ENCODE measurements at places on chromosomes 4 and X.
A peak's percentile ranks its signal among the peaks of the same experiment; 100 is the strongest.

DNA sequence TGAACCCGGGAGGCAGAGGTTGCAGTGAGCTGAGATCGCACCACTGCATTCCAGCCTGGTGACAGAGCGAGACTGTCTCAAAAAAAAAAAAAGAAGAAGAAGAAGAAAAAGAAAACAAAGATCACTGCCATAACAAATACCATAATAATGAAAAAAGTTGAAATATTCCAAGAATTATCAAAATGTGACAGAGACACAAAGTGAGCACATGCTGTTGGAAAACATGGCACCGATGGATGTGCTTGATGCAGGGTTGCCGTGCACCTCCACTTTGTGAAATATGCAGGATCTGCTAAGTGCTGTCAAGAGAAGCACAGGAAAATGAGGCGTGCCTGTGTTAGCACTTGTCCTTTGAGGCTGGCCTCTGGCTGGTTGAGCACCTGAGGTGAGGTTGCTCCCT lies 133.3 kb downstream of the STK32B start:
- no peak for DNase-seq

- DNase-seq, result peak; percentile 10
Observed at GRCh38 chr4:118086344-118086743, 52.1 kb downstream of the NDST3 start.

GRCh38 chrX:102976793-102977495 lies 39.9 kb downstream of the RAB40AL start:
- DNase-seq, result peak; percentile 74

DNA sequence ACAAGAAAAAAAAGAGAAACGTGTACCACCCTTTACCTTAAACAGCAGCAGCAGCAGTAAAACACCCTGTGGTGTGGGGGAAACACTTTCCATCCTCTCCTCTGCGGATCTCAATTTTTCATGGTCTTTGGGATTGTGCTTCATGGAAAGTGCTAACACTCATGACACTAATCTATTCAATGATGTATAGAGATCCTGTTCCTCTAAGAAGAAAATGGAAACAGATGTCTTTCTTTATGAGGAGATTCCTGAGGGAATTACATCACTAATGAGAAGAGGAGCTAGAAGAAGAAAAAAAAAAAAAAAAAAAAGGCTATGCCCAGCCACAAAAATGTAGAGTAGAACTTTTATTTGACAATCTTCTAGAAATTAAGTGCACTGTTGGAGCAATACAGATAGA lies 62.9 kb upstream of the NDST3 start:
- DNase-seq, result no peak

- no peak for DNase-seq
Observed at GRCh38 chrX:152850465-152850864, 19.6 kb downstream of the NSDHL start.

DNA sequence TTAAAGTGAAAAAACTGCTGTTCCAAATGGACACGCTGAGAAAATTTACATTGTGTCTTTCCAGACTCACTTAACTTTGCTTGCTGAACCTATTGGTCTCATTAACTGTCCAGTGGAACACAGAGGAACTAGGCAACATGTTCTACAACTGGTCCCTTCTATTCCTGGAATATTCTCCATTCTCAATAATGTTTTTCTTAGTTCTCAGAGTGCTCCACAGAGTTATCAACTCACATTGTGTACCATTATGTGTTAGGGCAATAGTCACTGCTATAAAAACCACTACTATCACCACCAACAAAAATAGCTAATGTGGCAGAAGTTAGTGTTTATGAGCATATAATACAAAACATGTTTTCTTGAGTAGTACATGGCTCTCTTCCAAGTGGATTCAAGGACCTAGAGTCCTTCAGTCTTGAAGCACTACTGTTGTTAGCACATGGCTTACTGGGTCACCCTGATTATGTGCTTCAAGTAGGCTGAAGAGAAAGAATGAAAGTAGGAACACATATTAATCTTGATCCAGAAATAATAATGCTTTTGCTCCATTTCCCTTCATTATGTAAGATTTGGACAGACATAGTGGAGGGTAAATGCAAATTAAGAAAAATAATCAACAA lies 865.3 kb upstream of the HS3ST1 start:
- no peak for DNase-seq

DNA sequence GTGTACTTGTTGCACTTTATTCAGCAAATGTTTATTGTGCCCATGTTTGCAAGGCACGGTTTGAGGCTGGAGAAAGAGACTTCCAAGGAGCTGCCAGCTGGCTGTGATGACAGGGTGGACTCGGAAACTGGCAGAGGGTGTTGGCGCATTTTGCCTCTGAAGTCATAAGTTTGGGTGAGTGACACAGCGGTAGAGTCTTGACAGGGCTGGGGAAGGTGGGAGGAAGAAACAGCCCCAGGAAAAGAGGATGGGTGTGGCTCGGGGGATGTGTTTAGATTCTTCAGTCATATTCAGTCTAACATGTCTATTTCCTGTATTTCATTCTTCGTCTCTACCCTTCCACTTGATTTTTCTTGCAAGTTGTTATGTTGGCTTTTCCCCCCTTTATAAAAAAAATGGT lies 77.0 kb upstream of the STOX2 start:
- DNase-seq, result no peak

- no peak for DNase-seq
Observed at GRCh38 chr4:134313591-134313990, 112.0 kb upstream of the PABPC4L start.

GRCh38 chr4:15711762-15712161 lies 8.9 kb downstream of the BST1 start:
- no peak for DNase-seq

DNA sequence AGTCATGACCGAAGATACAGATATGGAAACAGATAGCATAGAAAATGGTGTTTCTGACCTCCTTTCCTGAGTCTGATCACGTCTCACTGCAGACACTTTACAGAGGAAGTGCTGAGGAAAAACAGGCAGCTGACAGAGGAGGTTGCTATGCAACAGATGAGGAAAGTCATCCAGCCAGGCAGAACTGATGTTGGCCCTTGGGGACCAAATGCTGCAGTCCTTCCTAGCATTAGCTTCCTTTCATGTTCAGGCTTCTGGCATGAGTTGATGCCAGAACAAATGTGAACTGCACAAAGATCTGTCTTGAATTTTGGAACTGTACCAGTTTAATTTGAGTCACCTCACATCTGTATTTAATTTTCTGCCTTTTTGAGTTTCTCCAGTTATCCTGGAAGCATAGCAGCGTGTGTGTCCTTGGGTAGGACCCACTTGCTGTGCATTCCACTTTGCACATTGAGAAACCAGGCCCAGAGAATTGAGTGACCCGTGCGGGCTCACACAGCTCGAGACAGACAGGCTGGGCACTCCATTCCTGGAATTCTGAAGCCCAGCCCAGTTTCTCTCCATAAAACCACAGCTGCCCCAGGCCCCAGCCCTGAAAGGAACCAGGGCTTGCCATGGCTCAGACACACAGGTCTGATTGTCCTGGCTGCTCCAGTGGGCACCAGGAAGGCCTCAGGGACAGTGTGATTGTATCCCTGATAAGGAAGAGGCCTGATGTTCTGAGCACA lies 1.4 kb upstream of the MAGED1 start:
- peak; percentile 41 for DNase-seq

- no peak for DNase-seq
Observed at GRCh38 chr4:90837241-90837640, 710.0 kb downstream of the CCSER1 start.

GRCh38 chr4:8345946-8346814 lies 76.6 kb downstream of the HTRA3 start:
- no peak for DNase-seq

- no peak for DNase-seq
Observed at GRCh38 chr4:39285853-39286252, 80.3 kb downstream of the RFC1 start.

DNA sequence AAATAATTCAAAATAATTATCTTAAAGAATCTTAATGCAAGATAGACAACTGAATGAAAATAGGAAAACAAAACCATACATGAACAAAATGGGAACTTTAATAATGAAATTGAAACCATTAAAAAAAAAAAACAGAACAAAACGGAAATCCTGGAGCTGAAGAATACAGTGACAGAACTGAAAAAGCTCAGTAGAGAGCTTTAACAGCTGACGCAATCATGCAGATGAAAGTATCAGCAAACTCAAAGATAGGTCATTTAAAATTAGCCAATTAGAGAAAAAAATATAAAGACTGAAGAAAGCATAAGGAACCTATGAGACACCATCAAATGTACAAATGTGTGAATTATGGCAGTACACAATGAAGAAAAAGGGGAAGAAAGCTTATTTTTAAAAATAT lies 18.8 kb downstream of the SLC25A31 start:
- no peak for DNase-seq

GRCh38 chr4:188728359-188728758 lies 589.1 kb downstream of the TRIML1 start:
- no peak for DNase-seq

- peak; percentile 7 for DNase-seq
Observed at GRCh38 chr4:117093571-117093970, 8.2 kb upstream of the TRAM1L1 start.

DNA sequence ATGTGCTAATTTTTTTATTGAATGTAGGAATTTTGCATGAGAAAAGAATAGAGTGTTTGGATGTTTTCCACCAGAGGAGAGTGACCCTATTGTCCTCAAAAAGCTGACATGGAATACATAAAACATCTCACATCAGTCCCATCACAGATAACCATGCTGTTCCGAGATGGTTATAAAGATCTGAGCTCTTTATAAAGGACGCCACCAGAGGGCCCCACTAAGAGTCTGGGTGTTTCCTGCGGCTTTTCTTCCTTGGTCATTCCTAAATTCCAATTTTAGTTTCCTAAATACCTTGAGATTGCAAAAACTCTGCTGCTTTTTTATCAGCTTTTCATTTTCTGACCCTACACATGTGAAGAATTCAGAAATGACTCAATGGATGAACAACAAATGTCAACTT lies 504.5 kb upstream of the FRG1 start:
- no peak for DNase-seq

GRCh38 chr4:119627267-119628255 lies 1.0 kb downstream of the PDE5A start:
- no peak for DNase-seq

DNA sequence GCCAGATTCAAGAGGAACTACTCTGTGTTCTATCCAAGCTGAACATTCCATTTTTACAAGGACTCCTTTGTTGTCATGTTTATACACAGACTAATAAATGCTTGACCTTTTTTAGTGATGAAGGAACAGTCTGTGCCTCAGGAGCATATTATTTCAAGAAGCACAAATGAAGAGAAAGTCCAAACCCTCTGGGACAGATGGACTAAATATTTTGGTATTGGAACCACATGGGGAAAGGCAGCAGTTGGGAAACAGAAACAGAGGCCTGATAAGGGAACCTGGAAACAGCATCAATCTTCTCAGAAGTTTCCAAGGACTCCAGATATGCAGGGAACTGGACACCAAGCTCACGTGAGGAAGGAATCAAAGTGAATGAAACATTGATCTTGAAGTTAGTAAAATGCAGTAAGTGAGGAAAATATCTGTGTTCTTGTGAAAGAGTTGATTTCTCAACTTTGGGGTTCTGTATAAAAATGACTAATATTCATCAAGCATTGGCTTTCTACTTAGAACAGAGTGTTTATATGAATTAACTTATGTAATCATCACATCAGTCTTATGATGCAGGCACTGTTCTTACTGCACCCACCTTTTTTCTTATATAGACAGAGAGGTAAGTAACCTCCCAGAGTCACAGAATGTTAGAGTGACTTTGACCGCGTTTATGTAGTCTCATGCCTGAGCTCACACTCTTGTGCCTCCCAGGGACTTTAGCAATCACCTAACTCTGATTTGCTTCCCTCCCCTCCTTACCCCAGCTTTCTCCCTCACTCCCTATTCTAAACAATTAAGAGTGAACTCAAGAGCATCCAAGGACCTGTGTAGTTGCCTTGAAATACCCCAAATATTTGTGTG lies 148.9 kb upstream of the JADE1 start:
- no peak for DNase-seq
